ENCODE measurements at places on chromosomes 16 and 17.

- no peak for DNase-seq
Observed at GRCh38 chr17:31736855-31737625, 122.0 kb downstream of the COPRS start.

- DNase-seq, result no peak
Observed at GRCh38 chr16:19177111-19177739, 9.2 kb downstream of the SYT17 start.

DNA sequence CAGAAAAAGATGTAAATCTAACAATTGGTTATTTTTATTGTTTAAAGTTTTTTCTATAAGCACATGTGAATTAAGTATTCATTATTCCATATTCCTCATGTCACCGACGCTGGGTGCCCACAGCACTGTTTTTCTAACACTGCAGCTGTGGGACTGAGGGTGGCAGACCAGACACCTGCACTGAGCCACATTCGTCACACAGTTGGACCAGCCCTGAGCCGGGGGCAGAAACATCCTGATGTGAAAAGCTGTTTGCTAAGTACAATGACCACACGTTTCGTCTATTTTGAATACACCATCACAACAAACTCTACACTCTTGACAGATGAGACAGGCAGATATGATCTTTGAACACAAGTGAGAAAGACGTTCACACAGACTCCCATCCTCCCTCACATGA, 749.5 kb downstream of the KCNJ18 start:
- DNase-seq, result no peak

- DNase-seq, result no peak
Observed at GRCh38 chr16:77221482-77221881, 22.3 kb downstream of the SYCE1L start.

GRCh38 chr17:1943436-1943831, 81.7 kb downstream of the RTN4RL1 start:
- DNase-seq, result no peak

- DNase-seq, result no peak
Observed at GRCh38 chr16:2769100-2769529, 8.0 kb downstream of the ELOB start.

GRCh38 chr17:59490216-59490615, 75.2 kb upstream of the DHX40 start:
- no peak for DNase-seq

GRCh38 chr16:69474408-69474807, 50.0 kb downstream of the CYB5B start:
- DNase-seq, result no peak

DNA sequence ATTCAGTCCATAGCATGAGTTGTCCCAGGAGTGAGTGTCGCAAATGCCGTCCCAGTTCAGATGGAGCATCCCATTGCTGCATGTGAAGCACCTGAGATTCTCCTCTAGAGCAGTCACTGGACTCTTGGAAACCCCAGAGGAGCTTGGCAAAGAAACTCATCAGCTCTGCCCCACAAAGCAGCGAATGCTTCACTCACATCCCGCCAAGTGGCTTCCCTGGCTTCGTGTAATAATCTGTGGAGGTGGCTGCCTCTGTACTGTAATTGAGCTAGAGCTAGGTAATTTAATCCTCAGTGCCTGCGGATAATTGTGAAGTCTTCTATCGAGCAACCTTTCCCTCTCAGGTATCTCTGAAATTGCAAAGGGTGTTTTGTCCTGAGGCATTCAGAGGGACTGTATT, 107.1 kb downstream of the SNX29 start:
- no peak for DNase-seq

DNA sequence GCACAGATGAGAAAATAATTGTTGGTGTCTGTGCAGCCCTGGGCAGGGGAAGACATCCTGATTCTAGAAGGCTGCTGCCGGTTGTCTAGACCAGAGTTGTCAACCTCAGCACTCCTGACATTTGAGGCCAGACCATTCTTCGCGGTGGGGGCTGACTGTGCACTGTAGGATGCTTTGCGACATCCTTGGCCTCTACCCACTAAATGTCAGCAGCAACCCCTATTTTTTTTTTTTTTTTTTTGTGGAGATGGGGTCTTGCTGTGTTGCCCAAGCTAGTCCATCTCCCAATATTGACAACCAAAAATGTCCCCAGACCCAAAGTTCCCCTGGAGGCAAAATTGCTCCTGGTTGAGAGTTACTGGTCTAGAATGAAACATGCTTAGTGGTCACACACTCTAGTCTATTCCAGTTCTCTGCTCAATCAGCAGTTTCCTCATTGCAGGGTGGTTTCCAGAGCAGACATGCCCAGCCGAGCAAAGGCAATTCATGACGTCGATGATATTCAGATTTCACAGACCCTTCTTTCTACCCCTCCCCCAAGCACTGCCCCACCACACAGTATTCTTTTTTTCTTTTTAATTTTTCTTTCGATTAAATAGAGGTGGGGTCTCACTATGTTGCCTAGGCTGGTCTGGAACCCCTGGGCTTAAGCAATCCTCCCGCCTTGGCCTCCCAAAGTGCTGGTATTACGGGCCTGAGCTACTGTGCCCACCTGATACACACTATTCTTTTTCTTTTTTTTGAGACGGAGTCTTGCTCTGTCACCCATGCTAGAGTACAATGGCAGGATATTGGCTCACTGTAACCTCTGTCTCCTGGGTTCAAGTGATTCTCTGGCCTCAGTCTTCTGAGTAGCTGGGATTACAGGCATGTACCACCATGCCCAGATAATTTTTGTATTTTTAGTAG, 9.0 kb downstream of the C17orf99 start:
- DNase-seq, result no peak

DNA sequence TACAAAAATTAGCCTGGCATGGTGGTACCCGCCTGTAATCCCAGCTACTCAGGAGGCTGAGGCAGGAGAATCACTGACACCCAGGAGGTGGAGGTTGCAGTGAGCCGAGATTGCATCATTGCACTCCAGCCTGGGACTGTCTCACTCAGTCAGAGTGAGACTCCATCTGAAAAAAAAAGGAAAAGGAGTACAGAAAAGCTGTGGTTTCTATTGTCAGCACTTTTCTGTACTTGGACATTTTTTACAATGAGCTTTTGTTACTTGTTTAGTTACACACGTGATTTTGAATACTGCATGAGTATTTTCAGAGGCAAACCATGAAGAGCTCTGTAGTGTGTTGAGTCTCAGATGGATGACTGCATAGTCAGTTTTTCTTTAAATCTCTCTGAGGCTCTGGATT, 26.3 kb downstream of the ZC3H18 start:
- DNase-seq, result no peak

- no peak for DNase-seq
Observed at GRCh38 chr16:55478827-55479429, at the start of gene MMP2. MMP2 (plus strand) TSS chr16:55479198; CDS start chr16:55479480, 282 bp downstream.

DNA sequence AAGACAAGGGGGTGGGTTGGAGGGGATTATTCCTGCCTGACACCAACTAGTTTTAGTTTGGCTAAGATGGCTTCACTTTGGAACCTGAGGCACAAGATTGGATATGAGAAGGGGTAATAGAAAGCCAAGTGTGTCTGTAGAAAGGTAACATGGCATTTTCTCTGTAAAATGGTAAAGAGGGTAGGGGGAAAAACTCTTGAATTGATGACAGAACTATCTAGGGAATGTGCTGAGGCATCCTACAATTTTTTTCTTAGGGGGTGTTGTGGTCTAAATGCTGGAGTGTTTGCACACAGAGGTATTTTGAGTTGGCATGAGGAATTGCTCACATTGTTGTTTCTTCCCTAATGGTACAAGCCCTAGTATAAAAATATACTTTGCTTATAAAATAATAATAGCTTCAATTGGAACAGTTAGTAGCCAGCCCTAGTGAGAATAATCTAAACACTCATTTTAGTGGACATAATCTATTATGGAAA, 25.8 kb downstream of the YPEL2 start:
- no peak for DNase-seq

DNA sequence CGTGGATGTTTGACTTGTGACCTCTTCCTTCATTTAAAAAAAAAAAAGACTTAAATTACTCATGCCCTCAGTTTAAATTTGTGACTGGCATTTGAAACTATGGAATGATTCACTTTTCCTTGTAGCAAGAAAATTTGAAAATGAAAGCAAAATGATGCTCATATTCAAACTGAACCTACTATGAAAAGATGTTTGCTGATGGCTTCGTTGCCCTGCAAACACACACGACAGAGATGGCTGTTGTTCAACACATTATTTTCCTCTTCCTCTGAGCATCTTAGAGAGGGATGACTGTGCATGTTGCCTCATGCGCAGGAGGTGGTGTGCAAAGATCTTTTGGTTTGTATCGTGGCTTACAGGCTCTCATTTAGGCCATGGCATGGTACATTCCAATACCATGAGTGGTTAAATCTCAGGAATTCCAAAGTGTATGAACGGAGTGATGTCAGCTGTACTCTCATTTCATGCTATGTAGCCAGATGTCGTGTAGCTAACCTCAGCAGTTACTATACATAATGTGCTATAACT, 164.5 kb downstream of the PRKCA start:
- DNase-seq, result peak; percentile 53

GRCh38 chr16:67718668-67719047, 458 bp downstream of the GFOD2 start:
- no peak for DNase-seq

DNA sequence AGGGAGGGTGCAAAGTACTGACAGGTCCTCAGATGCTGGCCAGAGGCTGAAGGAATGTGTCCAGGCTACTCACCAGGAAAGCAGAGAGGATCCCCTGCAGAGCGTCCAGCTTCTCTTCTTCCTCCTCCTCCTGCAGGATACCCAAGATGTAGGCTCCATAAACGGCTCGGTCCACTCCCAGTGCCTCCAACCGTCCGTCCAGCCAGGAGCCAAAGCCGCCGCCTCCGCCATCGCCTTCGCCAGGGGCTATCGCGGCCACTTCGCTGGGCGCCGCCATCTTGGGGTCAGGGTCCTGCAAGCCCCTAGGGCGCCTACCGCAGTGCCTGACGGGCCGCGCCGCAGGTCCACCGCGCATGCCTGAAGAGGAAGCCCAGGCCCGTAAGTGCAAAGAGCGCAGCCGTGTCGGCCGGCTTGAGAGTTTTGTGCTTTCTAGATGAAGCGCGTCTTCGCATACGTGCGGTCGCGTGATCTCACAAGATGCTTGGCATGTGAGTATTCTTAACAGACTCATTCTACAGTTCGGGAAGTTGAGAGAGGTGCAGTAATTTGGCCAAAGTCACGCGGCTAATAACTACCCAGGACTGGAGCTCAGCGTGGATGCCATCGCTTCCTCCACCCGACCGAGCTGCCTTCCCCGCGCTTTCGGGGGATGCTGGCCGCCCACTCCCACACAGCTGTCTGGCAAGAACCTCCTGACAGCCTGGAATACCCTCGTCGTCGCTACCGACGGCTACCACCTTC, at the start of gene CCDC43:
CCDC43 (minus strand) TSS at position 300 of the 741 bp plus-strand sequence; CDS start at position 277, 23 bp downstream.
- peak; percentile 91 for DNase-seq

DNA sequence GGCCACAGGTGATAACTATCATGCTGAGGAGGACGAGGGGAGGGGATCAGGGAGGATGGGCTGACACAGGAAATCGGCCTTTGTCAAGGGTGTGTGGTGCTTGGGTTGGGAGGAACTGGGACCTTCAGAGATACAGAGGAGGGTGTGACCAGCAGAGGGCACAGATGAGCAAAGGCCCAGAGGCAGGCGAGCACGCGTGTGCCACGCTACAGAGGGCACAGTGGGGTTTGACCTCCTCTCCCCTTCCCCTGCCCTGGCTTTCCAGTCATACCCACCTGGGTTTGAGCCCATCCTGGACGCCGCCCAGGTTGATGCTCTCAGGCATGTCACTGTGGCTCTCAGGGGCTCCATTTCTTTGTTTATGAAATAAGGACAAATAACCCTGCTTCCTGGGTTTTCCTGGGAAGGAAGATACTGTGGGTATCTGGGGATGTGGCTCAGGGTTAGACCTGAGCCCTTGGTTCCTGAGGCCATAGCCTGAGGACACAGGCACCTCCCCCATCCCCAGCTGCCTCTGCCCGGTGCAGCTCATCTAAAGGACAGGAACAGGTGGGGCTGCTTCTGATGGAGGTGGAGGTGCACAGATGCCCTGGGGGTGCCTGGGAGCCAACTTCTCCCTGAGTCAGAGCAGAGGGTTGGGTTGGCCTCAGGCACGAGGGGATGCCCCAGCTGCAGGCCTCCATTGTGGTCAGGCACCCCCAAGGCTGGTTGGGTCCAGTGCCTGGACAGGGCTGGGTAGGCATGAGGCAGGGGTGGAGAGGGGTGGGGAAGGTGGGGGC, 51.8 kb downstream of the BEAN1 start:
- peak; percentile 52 for DNase-seq

GRCh38 chr17:57881783-57882351, 32.0 kb upstream of the MRPS23 start:
- no peak for DNase-seq

- DNase-seq, result no peak
Observed at GRCh38 chr16:58859958-58860669, 126.0 kb upstream of the GOT2 start.

GRCh38 chr16:6926341-6926740, 406.3 kb upstream of the RBFOX1 start:
- DNase-seq, result no peak

DNA sequence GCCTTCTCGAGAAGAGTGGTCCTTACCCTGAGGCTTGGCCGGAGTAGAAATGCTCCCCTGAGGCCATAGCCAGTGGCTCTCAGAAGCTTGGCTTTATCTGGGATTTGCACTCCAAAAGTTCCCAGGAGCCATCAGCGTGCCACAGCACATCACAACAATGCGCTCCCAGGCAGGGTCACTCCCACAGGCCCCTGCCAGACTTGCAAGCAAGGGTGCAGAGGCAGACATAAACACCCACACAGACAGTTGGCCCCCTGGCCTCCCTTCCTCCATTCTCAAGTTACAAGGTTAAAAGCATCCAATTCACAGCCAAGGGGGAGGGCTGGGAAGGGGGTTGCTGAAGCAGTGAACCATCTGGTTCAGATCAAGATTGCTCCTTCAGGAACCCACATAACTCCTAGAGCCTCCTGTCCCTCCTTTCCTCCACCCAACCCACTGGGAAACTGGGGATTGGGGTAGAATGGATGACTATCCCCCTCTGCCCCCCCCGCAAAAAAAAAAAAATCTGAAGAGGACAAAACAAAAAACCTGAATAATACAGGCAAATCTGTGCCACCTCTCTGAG, 1.8 kb downstream of the ST3GAL2 start:
- DNase-seq, result peak; percentile 32

DNA sequence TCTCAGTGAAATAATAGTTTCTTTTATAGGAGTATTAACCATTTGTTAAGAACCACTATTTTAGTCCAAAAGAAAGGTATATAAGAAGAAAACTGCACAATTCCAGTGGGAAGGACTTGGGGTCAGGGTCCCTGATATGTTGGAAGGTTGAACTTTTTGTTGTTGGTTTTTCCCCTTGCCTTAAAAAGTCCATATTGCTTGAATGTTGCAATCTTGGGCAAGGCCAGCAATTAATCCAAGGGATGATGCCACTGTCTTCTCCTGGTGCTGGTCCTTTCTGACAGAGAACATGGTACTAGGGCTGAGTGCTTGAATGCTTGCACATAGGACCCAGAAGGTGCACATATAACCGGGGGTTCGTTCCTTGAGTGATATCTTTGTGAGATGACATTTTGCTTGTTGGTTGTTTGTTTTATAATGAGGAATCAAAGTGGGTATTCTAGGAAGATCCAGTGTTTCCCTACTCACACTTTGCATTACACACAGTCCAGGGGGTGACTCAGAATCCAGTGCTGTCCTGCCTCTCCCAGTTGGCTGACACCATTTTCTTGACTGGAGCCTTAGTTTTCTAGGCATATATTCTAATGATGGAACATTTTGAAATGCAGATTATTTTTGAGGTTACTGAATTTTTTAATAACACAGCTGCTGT, 54.9 kb downstream of the SIAH1 start:
- DNase-seq, result peak; percentile 23

GRCh38 chr17:50067996-50068395, 12.1 kb downstream of the ITGA3 start:
- DNase-seq, result no peak

GRCh38 chr16:8370374-8371270, 219.7 kb downstream of the TMEM114 start:
- DNase-seq, result no peak

Measured in G401 (cell line).